ENCODE measurements at places on chromosomes 11 and 22.

GRCh38 chr11:9600644-9601036 lies 27.2 kb downstream of the WEE1 start:
- DNase-seq = no peak

GRCh38 chr11:72409458-72409857 lies 24.9 kb downstream of the CLPB start:
- no peak for DNase-seq

GRCh38 chr11:61147791-61148620 lies 13.2 kb downstream of the VPS37C start:
- no peak for DNase-seq

GRCh38 chr11:69918231-69918937 lies 99.2 kb upstream of the FGF3 start:
- DNase-seq = no peak

DNA sequence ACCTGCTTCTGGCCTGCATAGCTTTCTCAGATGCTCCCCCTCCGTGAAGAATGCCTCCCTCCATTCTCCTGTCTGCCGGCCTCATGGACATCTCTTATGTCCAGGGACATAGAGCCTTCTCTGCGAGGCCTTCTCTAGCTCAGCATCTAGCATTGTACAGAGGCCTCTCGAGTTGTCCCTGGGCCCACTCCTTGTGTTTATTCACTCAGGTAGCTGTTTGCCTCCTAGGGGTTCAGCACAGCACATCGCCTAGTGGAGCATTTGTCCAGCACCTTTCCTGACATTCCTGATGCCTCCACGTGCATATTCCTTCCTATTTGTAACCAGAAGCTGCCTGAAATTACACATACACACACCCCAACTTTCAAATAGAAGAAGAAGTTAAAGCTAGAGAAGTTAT lies 101.3 kb downstream of the TBC1D22A start:
- DNase-seq = no peak

DNA sequence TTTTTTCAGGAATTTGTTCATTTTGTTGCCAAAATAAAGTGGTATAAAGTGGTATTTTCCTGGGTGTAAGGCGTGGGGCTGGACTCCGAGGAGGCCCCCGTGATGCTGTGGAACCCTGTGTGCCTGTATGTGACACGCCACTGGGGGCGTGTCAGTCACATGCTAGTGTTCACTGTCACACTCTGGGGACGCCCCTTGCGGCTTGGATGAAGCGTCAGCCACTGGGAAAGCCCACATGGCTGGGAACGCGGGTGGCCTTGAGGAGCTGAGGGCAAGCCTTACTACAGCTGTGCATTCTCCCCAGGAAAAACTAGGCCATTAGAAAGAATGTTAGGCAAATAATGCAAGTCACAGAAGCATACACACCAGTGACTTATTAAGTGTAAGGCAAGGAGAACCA lies 77.0 kb upstream of the SLC25A18 start:
- DNase-seq = no peak

- no peak for DNase-seq
Measured at GRCh38 chr11:42494459-42494858, 817.3 kb upstream of the API5 start.

DNA sequence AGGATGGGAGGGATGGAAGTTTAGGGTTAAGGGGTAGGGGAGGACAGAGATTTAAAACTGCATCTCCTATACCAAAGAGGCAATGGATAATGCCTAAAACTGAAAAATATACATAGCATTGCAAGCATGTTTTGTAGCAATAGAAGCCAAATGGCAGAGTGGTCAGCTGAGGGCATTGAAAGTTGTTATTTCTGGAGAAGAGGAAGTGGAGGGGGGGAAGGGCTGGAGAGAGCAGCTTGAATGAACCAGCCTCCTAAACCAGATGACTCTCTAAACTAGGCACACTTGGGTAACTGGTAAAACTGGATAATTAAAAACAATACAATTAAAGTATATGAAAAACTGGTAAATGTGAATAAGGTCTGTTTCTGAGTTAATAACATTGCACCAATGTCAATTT lies 70.3 kb upstream of the TP53I11 start:
- DNase-seq = no peak

DNA sequence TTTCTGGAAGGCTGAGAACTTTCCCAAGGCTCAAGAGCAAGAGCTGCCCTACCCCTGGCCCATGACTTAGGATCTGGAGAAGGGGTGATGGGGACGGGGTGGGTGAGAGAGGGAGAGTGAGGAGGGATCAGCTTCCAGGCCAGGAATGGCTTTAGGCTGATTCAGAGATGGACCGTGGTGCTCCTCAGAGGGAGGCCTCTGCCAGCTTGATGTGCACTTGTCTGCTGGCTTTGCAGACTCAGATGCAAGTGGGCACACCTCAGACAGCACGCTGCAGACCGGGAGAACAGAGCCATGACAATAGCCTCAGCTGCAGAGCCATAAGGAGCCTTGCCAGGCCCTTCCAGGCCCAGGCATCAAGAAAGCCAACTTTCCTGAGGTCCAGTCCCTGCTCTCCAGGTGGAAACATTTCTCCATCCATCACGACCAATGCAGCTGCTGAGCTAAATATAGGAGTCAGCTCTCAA lies 41.3 kb downstream of the ALX4 start:
- no peak for DNase-seq

- DNase-seq = no peak
Measured at GRCh38 chr22:19383292-19383691, 48.2 kb downstream of the HIRA start.

- no peak for DNase-seq
Measured at GRCh38 chr22:20611418-20611817, 104.0 kb downstream of the MED15 start.

DNA sequence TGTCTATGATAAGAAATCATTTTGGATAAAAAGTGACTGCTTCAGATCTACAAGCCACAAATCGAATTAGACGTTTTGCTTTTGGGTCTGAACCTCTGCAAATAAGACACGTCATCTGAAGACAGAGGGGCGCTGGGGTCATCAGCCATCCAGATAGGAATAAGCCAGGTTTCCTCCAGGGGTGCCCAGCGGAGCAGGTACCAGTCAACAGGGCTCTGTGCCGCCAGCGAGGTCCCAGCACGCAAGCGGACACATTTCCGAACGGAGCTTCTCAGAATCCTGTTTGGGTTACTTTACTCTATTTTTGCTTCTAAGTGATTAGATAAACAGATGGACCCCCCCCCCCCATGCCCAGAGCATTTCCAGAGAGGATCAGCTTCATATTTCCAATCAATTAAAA lies 873.8 kb downstream of the BRD1 start:
- no peak for DNase-seq
